ENCODE measurements at places on chromosomes 11 and 22.

DNA sequence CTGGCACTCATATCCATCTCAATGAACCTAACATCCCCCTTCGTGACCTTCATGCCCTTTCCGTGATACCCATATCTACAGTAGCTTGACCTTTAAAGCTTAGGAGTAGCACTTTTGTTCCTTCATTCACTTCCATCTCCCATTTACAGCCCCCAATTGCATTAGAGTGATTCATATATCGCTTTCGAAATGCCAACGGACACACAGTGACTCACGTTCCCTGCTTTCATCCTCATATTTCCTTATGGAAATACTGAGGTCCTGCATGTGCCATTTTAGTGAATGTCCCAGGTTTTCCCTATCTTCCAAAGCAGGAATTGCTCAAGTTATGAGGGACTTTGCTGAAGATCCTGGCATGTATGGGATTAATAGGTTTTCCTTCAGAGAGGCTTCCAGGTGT lies 44.3 kb upstream of the CEP126 start:
- DNase-seq = peak; percentile 83

DNA sequence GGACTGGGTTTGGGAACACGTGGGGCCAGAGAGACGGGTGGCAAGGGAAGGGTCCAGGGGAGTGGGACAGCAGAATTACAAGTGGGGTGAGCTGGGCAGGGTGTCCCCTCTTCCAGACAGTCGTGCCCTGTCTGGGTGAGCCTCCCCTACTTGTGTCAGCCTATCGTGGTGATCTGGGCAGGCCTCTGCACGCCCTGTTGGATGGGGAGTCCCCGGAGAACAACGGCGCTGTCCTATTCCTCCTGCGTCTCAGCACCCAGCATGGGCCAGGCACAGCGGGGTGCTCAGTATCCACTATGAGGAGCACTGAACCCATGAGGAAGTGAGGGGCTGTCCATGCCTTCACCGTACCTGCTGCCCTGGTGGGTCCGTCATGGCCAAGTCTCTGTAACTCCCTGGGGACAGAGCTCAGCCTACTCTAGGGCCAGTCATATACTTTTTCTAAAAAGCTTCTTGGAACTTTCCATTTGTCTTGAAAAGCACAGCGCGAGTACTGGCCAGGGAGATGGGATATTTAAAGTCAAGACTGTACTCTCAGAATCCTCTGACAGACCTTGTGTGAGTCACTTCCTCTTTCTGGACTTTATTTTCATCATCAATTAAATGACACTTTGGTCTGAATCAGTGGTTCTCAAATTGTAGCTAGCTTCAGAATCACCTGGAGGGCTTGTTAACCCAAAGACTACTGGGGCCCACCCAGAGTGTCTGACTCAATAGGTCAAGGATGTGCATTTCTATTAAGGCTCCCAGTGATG lies 81.7 kb upstream of the NECTIN1 start:
- peak; percentile 35 for DNase-seq

- no peak for DNase-seq
Observed at GRCh38 chr11:134152696-134153095, 71.1 kb downstream of the NCAPD3 start.

- DNase-seq = peak; percentile 68
Observed at GRCh38 chr11:77596626-77597025, 6.9 kb downstream of the AQP11 start.

- DNase-seq = no peak
Observed at GRCh38 chr11:134761386-134761785, 349.3 kb upstream of the B3GAT1 start.

GRCh38 chr11:69909561-69910518 lies 90.6 kb upstream of the FGF3 start:
- no peak for DNase-seq

- no peak for DNase-seq
Observed at GRCh38 chr22:50481440-50482106, at the start of gene ADM2. TSS of gene ADM2 (plus strand) at chr22:50481543. CDS start at chr22:50481848, 305 bp downstream.

DNA sequence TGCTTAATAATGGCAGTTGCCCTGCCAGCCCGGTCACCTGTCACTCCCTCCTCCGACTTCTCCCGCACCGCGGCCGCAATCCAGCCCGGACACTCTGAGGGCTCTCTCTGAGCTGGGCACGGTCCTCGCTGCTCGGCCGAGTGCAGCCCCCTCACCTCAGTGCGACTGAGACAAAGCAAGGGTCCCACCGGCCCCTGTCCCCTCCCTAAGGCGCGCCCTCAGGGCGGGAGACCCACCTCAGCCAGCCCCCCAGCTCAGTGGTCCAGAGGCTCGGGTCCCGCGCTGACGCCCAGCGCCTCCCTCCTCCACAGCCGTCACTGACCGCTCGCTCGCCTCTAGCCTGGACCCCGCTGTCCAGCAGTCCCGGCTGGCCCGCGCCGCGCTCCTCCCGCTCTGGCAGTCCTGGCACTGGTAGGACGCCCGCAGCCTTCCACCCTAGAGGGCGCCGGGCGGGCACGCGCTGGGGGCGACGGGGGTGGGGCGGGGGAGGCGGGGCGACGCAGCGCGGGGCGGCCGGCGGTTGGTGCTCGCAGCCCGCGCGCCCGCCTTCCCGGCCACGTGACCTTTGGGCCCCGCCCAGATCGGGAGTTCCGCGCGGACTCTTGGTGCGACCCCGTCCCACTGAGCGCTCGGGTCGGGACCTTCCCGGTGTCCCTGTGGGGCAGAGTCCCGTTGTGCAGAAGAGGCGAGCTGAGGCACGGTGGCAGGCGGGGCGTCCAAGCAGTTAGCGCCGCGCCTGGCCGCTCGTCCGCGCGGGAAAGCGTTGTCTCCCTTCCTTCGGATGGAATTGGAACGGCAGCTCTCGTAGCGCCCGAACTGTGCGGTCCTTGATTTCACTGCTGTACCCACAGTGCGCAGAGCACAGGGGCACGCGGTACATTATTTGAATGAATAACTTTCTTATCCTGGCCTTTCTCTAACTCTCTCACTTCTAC lies 7.8 kb upstream of the L3MBTL2 start:
- DNase-seq = peak; percentile 68

GRCh38 chr22:45428391-45429385 lies 15.2 kb downstream of the RIBC2 start:
- no peak for DNase-seq

DNA sequence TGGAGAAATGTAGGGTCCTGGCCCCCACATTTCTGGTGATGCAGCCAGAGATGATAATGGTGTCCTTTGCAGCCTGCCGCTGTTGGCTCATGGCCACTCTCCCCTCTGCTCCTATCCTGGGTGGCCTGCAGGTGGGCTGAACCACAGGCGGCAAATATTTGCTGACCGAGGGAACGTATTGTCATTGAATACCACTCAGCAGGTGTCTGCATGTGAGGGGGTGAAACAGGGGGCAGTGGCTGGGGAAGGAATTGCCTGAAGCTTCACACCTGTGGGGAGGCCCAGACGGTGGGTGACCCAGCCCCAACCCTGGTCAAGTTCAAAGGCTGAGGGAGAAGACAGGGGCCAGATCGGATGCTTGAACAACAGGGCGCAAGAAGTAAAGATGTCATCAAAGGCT lies 73.3 kb upstream of the WNT11 start:
- no peak for DNase-seq

DNA sequence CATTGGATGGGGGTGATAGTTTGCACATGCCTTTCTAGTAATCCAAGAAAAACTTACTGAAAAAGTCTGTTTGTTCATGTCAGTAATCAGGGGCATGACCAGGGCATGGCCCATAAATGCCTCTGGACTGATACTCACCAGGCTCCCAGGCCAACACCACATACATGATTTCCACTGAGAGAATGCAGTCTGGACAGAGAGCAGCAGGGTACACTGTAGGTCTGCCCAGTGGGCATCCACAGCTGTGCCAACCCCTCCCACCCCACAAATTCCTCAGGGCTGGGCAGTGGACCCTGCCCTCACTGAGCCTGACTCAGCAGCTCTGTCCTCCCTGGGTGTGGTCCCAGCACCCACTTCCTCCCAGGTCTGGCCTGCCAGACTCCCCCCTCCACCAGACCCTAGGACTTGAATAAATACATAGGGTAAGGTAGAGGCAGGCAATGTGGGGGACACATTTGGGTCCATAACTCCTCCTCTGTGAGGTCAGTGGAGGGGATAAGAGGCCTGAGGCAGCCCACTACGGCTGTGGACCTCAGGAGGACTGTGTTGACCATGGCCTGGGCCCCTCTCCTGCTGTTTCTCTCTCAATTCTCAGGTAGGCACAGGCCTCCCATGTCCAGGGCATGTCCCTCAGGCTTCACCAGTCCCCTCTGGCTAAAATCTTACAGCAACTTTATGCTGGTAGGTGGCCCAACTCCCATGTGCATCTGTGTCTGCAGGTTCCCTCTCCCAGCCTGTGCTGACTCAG lies 92.2 kb upstream of the TOP3B start:
- DNase-seq = peak; percentile 55

DNA sequence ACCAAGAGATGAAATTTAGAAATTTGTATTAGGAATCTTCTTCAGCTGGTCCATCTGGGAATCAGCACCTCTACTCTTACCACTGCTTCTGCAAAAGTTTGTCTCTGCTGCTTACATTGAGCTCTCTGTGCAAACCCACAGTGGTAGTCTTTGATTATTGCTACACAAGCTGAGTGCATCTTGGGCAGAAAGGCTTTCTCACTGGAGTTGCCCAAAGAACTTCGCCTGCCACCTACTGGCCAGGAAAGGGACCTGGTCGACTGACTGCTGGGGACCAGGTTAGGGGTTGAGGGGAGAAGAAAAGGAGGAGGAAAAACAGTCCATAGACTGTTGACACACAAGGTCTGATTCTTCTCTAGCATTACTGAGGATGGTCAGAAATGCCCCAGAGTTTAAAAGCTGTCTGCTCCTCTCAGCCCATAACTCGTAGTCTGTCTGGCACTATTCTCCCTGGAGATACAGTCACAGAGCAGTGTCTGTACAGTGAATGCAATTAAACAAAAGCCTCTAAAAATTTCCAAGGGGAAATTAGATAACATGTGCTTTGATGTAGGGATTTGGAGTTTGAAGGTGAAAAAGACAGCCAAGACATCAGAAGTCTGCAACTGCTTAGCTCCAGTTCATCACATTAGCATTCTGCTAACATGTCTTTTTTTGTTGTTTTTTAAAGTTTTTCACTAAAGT lies 215.0 kb upstream of the CTSC start:
- DNase-seq = peak; percentile 74

Data from epithelial cell of esophagus (primary cell).